ENCODE measurements at places on chromosomes 5 and 9.

- no peak for DNase-seq
Observed at GRCh38 chr5:136084698-136085097, 47.9 kb upstream of the SMAD5 start.

GRCh38 chr5:140224658-140225057, 49.7 kb downstream of the CYSTM1 start:
- DNase-seq: no peak

DNA sequence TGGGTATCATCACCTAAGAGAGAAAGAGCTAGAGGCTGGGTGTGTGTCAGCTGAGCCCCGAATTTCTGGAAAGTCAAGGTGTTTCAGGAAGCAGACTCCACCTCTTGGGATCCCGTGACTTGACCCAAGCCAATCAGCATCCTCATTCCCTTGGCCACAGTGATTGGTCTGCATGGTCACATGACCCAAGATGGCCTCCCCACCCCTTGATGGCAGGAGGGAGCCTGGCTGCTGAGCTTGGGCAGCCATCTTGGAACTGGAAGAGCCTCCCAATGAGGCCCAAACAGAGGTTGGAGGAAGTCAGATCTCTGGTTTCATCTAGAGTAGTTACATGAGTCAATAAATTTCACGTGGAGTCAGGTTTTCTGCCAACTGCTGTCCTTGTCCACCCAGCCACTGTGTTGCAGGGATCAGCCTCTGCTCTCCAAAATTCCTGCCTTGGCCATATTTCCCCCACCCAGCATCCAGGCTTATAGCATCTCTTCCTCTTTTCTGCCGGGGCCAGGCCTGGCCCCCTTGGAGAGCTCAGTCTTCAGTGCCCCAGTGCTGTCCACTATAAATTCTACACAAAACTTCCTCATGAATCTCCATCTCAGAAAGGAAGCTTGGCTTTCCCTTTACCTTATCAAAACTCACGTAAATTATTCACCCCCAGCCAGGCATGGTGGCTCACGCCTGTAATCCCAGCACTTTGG, 17.2 kb upstream of the SUSD3 start:
- no peak for DNase-seq

- DNase-seq: no peak
Observed at GRCh38 chr5:119322312-119322947, 33.4 kb upstream of the TNFAIP8 start.

- no peak for DNase-seq
Observed at GRCh38 chr9:134891053-134891452, 10.4 kb downstream of the FCN2 start.

DNA sequence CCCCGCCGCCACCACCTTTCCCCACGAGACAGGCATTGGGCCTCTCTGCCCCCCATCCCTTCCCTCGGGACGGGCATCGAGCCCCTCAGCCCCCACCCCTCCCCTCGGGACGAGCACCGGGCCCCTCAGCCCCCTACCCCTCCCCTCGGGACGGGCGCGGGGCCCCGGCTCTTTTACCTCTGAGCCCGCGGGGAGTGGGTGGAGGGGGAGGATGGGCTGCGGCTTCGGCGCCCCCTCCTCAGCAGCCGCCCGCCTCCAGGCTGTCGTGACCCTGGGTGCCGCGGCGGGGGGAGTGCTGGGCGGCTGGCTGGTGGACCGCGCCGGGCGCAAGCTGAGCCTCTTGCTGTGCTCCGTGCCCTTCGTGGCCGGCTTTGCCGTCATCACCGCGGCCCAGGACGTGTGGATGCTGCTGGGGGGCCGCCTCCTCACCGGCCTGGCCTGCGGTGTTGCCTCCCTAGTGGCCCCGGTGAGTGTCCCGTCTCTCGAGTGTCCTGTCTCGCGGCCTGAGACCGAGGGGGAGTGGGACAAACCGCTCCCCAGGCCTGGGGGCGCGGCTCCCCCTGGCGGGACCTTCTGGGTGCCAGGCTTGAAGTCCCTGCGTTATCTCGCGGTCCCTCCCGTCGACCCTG, 791 bp downstream of the SLC2A8 start:
- DNase-seq: no peak

DNA sequence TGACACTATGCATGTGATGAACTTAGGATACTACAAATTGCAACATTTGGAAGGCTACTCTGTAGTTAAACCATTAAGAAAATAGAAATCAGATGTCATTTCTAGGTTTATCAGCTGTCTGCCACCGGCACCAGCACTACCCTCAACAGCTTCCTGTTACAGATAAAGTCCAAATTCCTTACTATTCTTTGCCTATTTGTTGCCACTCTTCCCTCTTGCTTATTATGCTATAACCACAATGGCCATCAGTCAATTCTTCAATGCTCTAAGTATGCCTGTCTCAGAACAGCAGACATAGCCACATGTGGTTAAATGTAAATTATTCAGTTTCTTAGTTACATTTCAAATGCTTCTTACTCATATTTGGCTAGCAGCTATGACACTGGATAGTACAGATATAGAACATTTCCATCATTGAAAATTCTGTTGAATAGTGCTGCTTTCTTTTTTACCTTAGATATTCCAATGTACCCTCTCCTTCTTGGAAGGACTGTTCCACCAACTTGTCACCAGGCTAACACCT, 21.0 kb downstream of the DHX29 start:
- no peak for DNase-seq

GRCh38 chr5:165188556-165189175, 1683.2 kb downstream of the MAT2B start:
- DNase-seq: no peak

- no peak for DNase-seq
Observed at GRCh38 chr9:77128125-77128789, 49.1 kb upstream of the VPS13A start.

GRCh38 chr9:125991886-125992529, 244.8 kb downstream of the PBX3 start:
- DNase-seq: no peak

DNA sequence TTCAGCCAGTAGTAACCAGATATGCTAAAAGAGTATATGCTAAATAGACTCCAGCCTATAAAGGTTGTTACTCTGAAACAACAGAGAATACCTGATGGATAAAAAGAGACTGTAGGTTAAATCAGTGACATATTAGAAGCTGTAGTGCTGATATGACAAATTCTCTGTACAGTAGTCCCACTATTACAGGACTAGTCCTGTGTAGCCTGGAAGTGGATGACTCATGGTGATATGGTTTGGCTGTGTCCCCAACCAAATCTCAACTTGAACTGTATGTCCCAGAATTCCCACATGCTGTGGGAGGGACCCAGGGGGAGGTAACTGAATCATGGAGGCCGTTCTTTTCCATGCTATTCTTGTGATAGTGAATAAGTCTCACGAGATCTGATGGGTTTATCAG, 276.2 kb upstream of the POU5F2 start:
- no peak for DNase-seq

DNA sequence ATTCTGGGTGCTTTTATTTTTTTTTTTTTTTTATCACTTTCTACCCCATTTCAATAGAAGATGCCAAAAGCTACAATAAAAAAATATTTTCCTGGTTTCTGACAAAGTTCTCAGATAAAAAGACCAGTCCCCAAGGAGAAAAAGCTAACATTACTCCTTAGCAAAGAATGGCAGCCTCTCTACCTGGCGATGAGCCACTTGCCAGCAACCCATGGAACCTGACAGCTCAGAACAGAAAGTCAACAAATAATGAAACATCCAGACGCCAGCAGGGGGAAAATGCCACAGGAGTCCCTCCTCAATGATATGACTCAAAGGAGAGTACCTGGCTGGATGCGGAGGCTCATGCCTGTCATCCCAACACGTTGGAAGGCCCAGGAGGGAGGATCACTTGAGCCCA, 123.2 kb downstream of the MYO10 start:
- DNase-seq: no peak

DNA sequence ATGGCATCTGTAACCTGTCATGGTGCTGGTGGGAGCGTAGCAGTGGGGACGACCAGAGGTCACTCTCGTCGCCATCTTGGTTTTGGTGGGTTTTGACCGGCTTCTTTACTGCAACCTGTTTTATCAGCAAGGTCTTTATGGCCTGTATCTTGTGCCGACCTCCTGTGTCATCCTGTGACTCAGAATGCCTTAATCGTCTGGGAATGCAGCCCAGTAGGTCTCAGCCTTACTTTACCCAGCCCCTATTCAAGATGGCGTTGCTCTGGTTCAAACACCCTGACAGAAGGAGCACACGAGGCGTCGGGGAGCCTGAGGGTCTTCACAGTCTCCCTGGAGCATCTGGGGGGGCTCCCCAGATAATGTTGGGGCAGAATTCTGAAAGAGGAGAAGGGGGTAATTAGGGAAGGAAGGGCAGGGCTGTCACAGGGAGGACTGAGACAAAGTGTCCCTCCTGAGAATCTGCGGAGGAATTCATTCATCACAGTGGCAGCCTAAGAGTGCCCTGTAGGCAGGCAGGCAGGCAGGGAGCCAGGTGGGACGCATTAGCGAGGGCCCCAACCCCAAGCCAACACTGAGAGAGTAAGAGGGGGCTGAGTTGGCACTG, 21.3 kb upstream of the NCS1 start:
- DNase-seq: no peak

GRCh38 chr9:106486685-106487084, 376.3 kb upstream of the ZNF462 start:
- DNase-seq: no peak

- DNase-seq: no peak
Observed at GRCh38 chr9:114958021-114958843, 27.8 kb upstream of the TNFSF8 start.

DNA sequence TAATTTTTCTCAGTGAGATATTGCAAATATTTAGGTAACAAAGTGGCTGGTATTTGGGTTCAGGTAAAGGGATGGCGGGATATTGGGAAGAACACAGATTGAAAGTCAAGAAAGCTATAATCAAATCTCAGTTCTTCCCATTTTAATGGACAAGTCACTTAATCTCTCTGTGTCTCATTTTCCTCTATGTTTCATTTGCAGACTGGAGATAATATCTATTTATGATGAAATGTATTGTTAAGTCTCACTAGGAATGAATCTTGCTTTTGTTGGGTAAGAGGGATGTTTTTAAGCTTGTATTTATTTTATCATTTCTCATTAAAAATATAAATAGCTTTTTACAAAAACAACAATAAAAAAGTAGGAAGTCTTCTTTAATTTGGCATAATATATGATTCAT, 175.4 kb downstream of the ISL1 start:
- DNase-seq: no peak

GRCh38 chr9:13915591-13916301, 398.2 kb downstream of the NFIB start:
- DNase-seq: no peak

DNA sequence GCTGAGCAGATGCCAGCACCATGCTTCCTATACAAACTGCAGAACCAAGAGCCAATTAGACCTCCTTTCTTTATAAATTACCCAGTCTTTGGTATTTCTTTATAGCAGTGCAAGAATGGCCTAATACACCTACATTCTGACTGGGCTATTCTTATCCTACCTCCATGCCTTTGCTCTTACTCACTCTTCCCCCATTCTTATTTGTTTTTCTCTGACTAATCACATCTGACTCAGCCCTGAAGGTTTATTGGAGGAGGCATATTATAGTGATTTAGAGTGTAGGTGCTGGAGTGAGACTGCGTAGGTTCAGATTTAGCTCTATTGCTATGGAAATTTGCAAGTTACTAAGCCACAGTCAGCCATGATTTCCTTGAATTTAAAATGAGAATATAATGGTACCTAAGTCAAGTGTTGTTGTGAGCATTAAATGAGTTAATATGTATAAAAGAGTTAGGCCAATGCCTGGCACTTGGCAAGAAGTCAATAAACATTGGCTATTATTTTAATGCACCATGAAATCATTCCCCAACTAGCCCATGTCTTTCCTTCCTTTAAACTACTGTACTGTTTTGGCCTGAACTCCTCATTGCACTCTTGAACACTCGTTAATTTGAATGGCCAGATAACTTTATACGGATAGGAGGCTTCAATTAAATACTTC, 531.2 kb upstream of the ZNF608 start:
- DNase-seq: no peak

DNA sequence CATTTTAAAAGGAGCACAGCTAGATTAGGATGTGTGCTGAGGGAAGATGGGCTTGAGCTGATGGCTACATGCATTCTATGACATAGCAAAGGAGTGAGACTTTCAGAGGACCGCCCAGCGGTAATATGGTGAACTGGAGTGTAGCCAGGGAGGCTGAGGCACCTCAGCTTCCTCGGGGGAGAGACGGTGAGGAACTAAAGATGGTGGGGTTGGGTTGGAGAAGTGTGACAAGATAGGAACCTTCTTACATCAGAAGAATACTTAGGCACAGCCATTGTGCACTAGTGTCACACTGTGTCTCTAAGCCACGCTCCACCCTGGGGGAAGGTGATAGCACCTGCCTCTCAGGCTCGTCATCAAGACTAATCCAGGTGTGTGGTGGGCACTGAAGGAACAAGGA, 118.0 kb upstream of the IRX2 start:
- no peak for DNase-seq

GRCh38 chr5:107696080-107696479, 25.3 kb upstream of the EFNA5 start:
- DNase-seq: no peak

DNA sequence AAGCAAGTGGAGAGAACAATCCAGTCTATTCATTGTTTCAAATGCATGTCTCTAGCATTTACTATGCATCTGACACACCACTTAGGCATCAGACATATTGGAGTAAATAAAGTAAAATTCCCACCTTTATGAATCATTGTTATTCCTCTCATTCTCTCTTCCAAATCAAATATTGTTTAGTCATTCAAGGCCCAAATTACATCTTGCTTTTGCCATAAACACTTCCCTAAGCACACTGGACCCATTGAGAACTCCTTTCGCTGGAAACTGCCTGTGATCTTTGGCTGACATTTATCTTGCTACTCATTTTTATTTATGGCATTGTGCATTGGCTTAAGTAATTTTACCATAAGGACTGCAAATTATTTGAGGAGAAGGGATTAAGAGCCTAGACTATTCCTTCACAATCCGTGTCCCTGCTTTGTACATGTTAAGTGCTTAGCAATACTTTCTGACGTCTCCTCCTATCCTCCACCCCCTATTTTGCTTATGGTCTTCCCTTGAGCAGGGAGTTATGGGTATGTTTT, 7.4 kb downstream of the C5orf46 start:
- no peak for DNase-seq

GRCh38 chr9:126459546-126459945, 132.9 kb downstream of the MVB12B start:
- no peak for DNase-seq

DNA sequence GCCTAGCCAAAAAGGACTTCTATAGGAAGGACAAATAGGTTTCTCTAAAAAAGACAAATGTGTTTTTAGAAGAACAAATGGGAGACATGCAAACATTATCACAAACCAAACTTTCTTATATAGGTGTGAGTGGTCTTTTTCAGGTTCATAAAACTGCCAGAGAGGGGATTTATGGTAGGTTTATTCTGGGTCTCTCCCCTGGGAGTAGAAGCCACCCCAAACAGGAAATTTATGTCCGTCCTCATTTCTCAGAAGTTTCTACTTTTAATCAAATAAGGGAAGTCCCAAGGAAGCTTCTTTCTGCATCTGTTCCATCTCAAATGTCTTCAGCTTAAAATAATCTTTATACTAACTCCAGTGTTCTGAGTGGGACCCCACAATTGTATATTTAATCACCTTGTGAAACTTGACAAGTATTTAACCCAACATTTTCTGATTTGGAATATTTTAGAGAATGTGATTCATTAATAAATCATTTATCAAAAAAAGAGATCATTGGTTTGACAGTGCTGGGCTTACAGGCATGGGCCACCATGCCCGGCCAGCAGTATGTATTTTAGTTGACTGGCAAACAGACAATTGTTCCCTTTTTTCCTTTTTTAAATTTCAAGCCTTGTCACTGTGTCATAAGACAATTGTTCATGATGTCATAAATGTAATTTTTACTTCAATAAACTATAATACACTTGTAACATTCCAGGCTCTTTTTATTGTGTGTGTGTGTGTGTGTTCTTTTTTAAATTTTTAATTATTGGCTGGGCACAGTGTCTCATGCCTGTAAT, 44.6 kb upstream of the GLDC start:
- DNase-seq: no peak

Data from T-helper 2 cell (primary cell).